Renal cortical epithelial cell (primary cell): ENCODE measurements at places on chromosomes 11 and 22. TPM values are rescaled to one million over a fixed set of nuclear protein-coding genes. Genes with fewer than 3 reads are reported as not detected.

DNA sequence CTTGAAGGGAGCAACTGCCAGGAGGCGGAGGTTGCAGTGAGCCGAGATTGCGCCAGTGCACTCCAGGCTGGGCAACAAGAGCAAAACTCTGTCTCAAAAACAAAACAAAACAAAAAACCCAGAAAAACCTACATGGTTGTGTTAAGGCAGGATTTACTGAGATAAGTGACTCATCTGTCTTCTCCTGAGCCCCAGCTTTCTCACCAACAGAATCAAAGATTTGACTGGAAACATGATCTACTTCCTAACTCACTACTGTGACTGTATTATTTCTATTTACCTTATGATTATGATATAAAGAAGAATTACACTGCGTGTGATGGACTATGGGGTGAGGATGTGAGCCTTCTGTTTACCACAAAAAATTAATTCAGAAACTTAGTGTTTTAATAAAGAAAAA lies 21.8 kb downstream of the FAM118B start:
- DNase-seq, result no peak

GRCh38 chr22:41576877-41577276 lies 12.8 kb downstream of the PMM1 start:
- DNase-seq, result peak; percentile 66

Gene NRGN
- 0.10 TPM in 1 of 2 replicates, not detected in the other for total RNA-seq

- no peak for DNase-seq
Observed at GRCh38 chr11:3196161-3197043, 22.2 kb downstream of the MRGPRG start.

Gene MYRF
- total RNA-seq, result 4.2 and 20.0 TPM in 2 replicates

Gene TMEM191C
- 0.17 and 0.35 TPM in 2 replicates for total RNA-seq

DNA sequence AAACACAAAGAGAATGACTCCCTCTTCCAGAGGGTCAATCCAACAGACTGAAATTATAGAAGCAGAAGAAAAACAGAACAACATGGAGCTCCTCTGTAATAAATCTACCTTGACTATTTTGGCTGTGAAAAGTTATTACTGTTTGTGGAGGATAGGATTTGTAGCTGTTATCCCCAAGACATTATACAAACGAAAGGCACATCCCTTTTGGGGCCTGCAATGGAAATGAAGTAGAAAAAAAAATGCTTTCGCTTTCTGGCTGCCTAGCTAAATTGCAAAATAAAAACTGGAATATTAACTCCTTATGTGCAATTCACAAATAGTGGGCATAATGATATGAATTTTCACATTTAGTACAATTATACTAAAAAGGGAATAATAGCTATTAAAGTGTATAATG lies 123.8 kb upstream of the CCDC179 start:
- no peak for DNase-seq

- DNase-seq, result no peak
Observed at GRCh38 chr11:18564149-18564548, 24.4 kb downstream of the UEVLD start.

GRCh38 chr22:37045958-37046357 lies 5.6 kb upstream of the KCTD17 start:
- DNase-seq, result peak; percentile 26

GRCh38 chr11:34632105-34632791 lies 11.4 kb downstream of the EHF start:
- DNase-seq, result peak; percentile 71

- DNase-seq, result no peak
Observed at GRCh38 chr11:121199516-121199915, 93.1 kb upstream of the SC5D start.

Gene RGL4
- not detected in 2 replicates for total RNA-seq

- DNase-seq, result no peak
Observed at GRCh38 chr22:33341611-33342010, 283.4 kb upstream of the SYN3 start.

Gene PLAAT2
- total RNA-seq, result not detected in 2 replicates

DNA sequence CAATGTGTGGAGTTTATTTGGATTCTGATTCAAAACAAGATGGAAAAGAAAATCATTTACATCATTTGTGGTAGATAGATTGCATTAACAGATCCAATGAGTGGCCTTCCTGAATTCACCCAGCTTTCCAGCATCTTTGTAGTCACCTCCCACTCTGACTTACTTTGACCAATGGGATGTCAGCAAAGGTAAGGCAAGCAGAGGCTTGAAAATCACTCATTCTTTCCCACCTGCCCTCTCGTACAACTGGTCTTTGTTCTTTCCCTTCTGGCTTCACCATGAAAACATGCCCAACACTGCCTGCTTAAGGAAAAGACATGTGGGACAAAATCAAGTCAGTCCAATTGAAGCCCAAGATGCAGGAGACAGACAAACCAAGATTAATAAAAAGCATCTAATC lies 202.1 kb downstream of the TTC28 start:
- DNase-seq, result no peak

- no peak for DNase-seq
Observed at GRCh38 chr11:6194065-6194581, 4.9 kb upstream of the OR52W1 start.

DNA sequence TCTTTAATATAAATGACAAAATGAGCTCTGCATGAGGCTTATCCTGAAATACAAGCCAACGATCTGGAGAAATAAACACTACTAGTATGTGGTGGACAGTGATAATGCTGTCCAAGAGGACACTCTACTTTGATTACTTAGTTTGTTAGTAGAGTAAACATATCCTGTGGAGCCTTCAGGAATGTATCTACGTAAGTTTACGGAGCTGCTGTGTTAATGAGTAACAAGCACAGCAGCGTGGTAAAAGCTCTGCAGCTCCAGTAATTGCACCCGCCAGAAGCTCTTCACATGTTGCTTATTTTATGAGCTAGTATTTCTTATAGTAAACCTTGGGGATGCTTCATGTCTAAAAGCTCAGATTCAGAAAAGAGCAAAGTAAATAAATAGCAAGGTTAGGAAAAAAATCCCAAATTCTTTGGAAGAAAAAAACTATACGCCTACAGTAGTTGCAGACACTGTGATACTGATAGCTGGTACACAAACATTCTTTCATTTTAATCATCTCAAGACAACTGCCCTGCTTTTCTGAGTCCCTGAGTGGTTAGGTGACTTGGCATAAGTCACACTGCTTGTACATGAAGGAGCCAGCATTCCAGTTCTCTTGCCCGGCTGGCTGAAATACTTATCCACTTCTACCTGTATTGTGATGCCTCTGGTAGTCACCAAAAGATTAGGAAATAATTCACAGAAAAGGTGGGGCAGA lies 32.7 kb upstream of the CCDC34 start:
- DNase-seq, result peak; percentile 97

GRCh38 chr11:62981743-62982142 lies 3.0 kb downstream of the SLC22A6 start:
- DNase-seq, result no peak

GRCh38 chr11:35387111-35387982 lies 32.0 kb downstream of the SLC1A2 start:
- DNase-seq, result peak; percentile 71

Gene PKNOX2
- not detected in 2 replicates for total RNA-seq

Gene TRIM6
- total RNA-seq, result 10.4 and 19.5 TPM in 2 replicates

Gene ANO5
- 5.8 and 9.0 TPM in 2 replicates for total RNA-seq

GRCh38 chr11:33310720-33311500 lies 53.7 kb downstream of the HIPK3 start:
- peak; percentile 61 for DNase-seq

GRCh38 chr11:74866557-74866956 lies 82.3 kb downstream of the XRRA1 start:
- no peak for DNase-seq

DNA sequence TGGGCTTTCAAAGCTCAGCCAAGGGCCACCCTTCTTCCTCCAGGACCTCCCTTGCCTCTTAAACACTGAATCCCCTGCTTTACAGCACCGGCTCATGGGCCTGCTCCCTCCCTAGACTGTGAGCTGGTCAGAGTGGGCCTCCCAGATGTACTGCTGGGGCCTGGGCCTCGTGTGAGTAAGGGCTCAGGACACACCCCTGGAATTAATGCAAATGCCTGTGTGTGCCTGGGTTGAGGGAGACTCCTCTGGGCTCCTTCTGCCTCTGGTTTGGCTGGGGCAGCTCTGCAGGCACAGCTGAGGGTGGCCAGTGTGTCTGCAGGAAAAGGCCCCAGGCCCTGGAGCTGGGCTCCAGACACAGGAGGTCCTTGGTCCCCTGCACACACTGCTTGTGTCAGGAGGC lies 24.2 kb downstream of the ALX4 start:
- DNase-seq, result no peak

- no peak for DNase-seq
Observed at GRCh38 chr22:33461698-33462434, 403.7 kb upstream of the SYN3 start.

Gene USP2
- total RNA-seq, result 3.6 and 9.7 TPM in 2 replicates

Gene FTH1
- 821 and 5,018 TPM in 2 replicates for total RNA-seq

GRCh38 chr11:61168800-61169199 lies 7.6 kb upstream of the VPS37C start:
- DNase-seq, result no peak

- DNase-seq, result no peak
Observed at GRCh38 chr11:409600-410483, 5.0 kb downstream of the SIGIRR start.

DNA sequence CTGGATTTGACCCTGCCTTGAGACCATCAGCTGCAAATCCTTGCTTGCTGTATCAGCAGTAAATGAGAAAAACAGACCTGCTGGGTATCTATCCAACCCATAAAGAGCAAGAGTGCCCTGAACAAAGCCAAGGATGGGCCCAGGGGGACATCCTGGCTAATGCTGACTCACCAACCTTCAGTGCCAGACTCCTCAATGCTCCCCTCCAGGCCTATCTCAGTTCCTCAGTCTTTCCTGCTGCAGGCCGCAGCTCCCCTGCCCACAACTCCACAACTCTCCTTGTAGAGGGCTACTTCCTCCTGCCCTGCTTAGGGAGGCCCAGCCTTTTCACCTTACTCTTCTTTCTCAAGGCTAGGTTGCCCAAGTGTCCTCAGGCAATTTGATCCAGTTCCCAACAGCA lies 2.6 kb downstream of the LAMTOR1 start:
- no peak for DNase-seq

Gene SCGB1A1
- total RNA-seq, result not detected in 2 replicates

DNA sequence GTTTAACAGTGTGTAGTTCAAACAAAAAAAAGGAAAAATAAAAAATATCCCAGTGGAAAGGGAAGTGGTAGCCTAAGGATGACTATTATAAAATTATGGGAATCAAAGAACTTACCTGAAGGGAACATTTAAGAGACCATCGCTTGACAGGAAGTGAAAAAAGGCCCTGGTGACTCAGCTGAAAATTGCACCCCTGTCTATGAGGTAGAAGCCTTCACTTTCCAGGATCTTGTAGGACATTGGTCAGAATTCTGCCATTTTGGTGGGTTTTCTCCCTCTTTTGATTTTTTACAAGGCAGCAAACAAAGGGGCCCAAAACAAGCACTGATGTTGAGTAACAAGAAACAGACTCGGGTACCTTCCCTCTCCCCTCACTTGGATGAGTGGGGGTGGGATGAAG lies 15.6 kb downstream of the DDX17 start:
- no peak for DNase-seq

DNA sequence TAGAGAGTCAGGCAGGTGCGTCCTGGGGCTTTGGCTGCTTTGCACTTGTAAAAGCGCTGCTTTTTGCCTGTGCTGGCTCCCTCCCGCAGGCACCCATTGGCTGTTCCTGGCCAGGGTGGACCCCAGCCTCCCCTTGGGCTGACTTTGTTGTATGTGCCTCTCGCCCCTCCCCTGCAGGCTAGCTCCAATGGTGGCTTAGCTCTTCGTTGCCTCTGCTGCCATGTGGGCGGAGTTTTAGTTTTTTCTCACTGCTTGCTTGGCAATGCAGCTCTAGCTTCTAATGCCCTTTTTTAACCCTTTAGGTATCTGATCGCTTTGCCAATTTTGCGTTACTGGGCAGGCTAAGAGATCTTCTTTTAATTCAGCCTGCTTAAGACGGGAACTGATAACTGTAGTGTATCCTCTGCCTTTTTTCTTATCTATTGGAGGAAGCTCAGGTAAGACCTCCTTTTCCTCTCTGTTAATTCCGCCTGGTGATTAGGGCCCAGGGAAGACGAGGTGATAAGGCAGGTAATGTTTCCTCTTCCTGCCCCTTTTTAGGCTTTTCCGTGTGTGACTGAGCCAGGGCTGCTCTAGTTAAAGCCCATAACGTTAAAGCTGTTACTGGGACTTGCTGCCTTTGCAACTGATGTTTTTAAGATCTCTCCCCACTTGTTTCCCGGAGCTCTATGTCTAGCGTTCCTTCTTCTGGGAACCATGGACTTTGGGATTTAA lies 11.7 kb upstream of the GLYATL1 start:
- peak; percentile 80 for DNase-seq

Gene WBP2NL
- 0.17 and 1.1 TPM in 2 replicates for total RNA-seq

- DNase-seq, result peak; percentile 72
Observed at GRCh38 chr22:39332441-39333064, 13.1 kb upstream of the RPL3 start.

Gene PRPF19
- 32.6 and 49.8 TPM in 2 replicates for total RNA-seq

DNA sequence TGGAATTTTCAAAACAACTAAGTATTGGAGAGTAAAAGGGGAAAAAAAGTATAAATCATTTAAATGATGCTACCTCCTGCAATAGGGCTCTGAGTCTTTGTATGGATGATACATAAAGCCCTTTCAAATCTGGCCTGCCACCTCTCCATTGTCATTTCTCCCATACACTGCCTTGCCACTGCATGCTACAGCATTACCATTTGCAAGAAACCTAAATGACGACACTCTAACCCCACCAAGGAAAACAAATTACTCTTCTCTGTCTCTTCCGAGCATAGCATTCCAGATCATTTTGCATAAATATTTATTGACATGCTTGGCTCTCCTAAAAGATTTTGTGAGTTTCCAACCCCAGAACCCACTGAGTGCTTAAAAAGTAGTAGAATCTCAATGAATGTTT lies 34.5 kb upstream of the PRSS23 start:
- DNase-seq, result no peak

GRCh38 chr22:50730941-50731661 lies 6.9 kb upstream of the ACR start:
- no peak for DNase-seq
